Stimulated activated CD8-positive, alpha-beta memory T cell treated with anti-CD3 and anti-CD28 coated beads, Interleukin-4, amount 100 ng/mL, for 1 hour (primary cell): ENCODE measurements at places on chromosomes 7 and 10.

- no peak for DNase-seq
Measured at GRCh38 chr10:24722676-24723385, 856 bp downstream of the ARHGAP21 start.

DNA sequence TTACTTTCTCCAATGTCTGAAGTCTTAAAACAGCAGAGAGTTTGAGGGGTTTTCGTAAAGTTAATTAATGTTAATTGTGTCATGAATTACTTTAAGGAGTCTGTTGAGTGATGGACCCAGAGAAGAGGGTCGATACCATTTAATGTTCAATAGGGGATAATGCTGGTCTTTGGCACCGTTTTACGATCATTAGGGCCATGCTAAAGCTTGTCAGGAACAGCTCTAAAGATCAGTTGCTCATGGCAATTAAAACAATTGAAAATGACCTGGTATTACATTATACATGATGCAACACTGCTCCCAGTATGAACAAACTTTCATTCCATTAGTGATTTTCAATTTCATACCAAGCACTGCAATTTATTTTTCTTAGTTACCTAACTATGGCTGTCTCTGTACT is 296.9 kb downstream of the ETV1 start:
- DNase-seq, result no peak

GRCh38 chr10:100998183-100998990 is 1.2 kb upstream of the LZTS2 start:
- no peak for DNase-seq

GRCh38 chr10:78931321-78932053 is 137.3 kb upstream of the ZMIZ1 start:
- DNase-seq, result no peak

DNA sequence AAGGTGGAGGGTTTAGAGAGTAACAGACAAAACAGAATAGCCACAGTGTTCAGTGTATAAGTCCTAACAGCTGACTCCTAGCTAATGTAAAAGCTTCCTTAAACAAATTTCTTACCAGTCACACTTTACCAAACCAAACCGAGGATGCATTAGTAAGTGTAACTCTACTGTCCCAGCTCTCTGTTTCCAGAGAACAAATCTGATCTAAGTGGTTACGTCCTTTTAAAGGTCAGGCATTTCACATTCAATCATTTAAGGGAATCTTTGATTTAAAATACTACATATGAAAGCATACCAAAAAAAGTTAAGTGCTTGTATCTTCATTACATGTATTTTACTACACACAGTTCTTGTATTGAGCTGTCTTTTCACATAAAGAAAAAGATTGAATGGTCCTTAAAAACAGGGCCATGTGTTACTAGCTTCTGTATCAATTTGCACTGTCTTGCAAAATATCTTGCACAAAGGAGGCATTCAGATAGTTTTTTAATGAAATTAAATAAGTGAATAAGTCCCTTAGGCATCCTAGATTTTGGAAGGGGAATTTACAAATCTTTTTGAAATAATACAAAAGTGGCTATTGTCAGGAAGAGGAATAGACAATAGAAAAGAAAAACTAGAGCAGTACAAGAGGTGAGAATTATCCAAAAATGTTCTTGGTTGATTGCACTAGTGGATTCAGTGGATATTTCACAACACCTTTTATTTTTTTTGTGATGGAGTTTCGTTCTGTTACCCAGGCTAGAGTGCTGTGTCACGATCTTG is 58.4 kb upstream of the SPOCK2 start:
- no peak for DNase-seq

DNA sequence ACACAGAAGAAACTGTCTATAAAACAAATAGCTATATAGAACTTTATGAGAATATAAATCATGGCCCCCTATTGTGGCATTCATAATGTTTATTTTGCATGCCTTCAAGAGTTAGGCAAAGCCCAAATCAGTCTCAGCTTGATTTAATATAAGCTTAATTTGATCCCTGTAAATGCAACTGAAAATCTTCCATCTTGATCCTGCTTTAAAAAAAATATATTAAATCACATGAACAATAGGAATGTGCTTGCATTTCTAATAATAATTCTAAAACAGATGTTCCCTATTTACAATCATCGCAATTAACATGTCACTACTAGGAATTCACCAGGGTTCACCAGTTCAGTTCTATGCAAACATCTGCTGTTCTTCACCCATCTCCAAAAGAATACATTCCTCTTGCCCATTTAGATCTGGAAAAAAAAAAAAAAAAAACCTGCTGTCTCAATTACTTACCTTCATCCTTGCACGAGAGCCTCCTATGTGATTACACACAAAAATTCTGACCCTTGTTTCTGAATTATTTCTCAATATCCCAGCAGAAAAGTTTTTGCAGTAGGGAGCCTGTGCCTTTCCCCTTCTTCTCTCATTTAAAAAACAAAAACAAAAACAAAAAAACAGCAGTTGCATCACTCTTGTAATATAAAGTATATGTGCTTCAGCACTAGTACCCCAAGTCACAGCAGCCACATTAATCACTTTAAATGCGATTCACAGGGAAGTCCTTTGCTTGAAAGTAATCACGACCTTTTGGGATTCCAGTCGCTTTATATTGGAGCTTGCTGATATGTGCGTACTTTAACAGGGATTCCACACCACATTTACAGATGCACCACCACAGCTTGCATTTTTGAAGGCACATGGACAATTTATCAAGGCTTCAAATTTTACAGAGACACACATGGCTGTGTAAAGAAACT is 194.8 kb upstream of the KMT2E start:
- no peak for DNase-seq

- no peak for DNase-seq
Measured at GRCh38 chr10:70319183-70319582, 35.4 kb upstream of the NPFFR1 start.

DNA sequence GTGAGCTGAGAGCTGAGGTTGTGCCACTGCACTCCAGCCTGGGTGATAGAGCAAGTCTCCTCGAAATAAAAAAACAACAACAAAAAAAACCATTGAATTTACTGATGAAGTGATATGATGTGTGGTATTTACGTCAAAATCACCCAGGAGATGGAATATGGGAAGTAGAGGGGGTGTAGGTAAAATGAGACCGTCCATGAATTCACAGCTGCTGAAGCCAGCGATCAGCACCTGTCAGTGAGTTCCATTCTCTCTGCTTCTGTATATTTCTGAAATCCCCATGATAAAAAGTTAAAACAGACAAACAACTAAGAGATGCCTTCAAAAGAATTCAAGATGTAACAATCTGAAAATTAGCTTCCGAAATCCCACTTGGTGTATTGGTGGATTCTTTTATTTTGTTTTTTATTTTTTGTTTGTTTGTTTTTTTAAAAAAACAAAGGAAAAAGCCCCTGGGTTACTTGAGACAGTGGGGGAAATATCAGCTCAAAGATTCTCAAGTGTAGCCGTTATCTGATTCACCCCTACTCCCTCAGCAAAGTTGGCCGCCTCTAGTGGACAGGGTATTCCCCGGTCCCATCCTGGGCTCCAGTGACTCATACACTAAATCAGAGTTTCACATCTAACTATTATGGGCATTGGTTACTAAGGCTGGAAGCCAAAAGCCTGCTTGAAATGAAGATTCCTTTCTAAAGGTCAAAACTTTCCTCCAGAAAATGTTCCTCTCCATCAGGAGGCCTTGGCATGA is 76.4 kb downstream of the MAP3K8 start:
- no peak for DNase-seq

- DNase-seq, result no peak
Measured at GRCh38 chr7:157613575-157614322, 276.9 kb downstream of the DNAJB6 start.

DNA sequence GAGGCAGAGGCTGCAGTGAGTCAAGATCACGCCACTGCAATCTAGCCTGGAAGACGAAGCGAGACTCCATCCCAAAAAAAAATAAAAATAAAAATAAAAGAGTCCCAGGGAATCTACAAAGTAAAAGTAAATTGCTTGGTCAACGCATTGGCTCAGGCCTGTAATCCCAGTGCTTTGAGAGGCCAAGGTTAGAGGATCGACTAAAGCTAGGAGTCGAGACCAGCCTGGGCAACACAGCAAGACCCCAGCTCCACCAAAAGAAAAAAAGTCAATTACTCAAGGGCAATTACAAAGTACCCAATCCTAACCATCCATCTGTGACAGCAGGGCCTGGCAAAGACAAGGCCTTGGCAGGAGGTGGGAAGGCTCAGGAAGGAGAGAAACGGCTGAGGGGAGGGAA is 127.6 kb upstream of the CALN1 start:
- no peak for DNase-seq

DNA sequence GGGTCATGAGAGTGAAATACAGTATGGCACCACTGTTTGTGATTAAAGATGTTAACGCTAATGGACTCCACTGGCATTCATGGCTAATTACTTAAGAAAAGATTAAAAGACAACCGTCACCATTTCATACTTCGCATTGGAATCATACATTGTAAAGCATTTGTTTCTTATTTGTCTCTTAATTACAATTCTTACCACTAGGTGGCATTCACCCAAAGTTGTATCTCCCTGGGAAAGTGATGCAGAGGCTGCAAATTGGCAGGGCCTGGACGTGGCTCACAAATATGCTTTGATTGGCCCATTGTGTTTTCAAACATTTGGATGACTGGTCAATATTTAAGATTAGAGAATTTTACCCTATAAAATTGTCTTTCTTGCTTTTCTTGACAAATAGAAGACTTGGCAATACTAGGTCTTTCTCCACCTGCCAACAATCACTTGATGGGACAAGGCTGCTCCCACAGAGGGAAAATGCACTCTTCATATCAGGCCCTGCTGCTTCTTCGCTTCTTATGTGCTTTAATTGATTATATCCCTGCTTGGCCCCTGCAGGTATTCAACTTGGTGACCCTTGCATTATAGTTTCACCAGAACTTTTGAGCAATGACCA is 72.1 kb upstream of the STARD3NL start:
- no peak for DNase-seq

- DNase-seq, result no peak
Measured at GRCh38 chr7:35761871-35762677, 38.8 kb upstream of the SEPTIN7 start.
